H7 (cell line): ENCODE measurements at places on chromosomes 2 and 18.

DNA sequence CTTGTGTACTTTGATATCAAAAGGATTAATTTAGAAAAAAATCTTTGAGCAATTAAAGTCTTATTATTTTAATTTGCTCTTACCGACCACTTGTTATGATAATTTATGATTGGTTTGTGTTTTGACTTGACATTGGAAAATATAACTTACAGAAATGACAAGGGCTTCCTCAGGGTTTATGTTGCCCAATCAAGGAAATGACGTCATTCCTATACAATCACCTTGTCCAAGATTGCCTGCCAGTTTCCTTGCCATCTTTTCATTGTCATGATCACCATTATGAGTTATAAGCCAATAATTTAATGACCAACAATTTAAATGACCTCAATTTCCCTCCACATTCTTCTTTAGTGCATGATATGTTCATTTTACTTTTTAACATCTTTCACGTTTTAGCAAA is 351.8 kb upstream of the TMEFF2 start:
- DNase-seq = no peak

GRCh38 chr2:241947004-241947350 is 77.4 kb downstream of the RTP5 start:
- peak; percentile 27 for DNase-seq

GRCh38 chr2:203122317-203122986 is 107.8 kb downstream of the NBEAL1 start:
- DNase-seq = no peak

DNA sequence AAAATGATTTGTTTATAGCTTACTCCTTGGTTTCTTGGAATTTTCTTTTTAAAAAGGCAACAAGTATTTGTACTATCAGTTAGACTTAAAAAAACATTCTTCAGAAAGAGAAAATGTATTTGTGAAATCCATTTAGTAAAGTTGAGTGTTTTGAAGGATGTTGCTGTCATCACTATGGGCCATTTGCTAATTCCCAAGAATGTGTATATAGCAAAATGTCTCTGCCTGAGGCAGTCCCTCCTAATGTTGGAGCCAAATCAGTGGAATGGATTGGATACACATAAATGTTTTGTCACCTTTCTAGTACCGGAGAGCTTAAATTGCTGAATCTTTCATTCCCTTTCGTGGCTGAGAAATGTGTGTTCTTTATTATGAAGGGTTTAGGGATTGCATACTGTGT is 890.2 kb upstream of the ZEB2 start:
- no peak for DNase-seq
